ENCODE measurements at places on chromosomes 13 and 19. TPM values are rescaled to one million over a fixed set of nuclear protein-coding genes. Genes with fewer than 3 reads are reported as not detected.
A peak's percentile ranks its signal among the peaks of the same experiment; 100 is the strongest.

NKG7 gene
- total RNA-seq, result not detected

CD209 gene
- total RNA-seq, result not detected

ZIC5 gene
- not detected for total RNA-seq

GRCh38 chr13:37617173-37617572 is 18.6 kb upstream of the POSTN start:
- H3K4me3 ChIP-seq, result no peak overlapping the region
- no peak for DNase-seq
- H3K27me3 ChIP-seq, result no peaks in the 10 kb centered on the region
- no peaks in the 10 kb centered on the region for H3K36me3 ChIP-seq
- H3K4me1 ChIP-seq, result peaks cover 40% of the 10 kb centered on the region

DNA sequence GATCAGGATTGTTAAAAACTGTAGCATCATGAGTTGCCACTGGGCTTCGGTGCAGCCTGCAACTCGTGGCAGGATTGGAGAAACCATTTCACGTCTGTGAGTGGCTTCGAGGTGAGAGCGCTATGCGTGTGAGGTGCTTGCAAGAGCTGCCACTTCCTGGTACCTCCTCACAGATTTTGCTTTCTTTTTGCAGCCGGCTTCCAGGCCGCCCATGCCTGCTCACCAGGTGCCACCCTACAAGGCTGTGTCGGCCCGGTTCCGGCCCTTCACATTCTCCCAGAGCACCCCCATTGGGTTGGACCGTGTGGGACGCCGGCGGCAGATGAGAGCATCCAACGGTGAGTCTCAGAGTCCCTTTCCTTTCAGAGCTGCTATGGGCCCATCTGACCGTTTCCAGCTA is 57.9 kb upstream of the C1QTNF9 start:
- DNase-seq, result no peak
- no peaks in the 10 kb centered on the region for H3K27me3 ChIP-seq
- H3K4me1 ChIP-seq, result peaks cover 7% of the 10 kb centered on the region
- no peaks in the 10 kb centered on the region for H3K36me3 ChIP-seq
- no peak overlapping the region for H3K27ac ChIP-seq

DNA sequence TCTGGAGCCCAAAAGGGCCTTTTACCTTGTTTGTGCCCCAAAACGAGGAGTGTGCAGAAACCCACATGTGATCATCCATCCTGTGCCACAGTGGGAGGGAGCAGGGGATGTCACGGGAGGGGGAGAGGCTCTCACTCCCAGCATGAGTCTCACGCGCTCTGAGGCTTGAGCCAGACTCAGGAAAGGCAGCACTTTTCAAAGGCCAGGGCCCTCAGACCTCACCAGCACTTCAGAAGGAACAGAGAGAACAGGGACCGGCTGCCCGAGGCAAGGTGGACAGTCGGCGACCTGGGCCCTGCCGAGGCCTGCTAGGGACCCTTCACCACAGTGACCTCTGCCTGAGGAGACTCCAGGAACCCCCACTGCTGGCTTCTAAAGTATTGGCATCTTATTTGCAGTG is 71.7 kb upstream of the WASF3 start:
- no peak for DNase-seq
- no peak overlapping the region for H3K4me3 ChIP-seq
- H3K27me3 ChIP-seq, result peaks cover 13% of the 10 kb centered on the region
- H3K27ac ChIP-seq, result no peak overlapping the region
- no peaks in the 10 kb centered on the region for H3K4me1 ChIP-seq

GRCh38 chr13:52104624-52105023 is 24.2 kb downstream of the NEK5 start:
- DNase-seq, result no peak
- H3K36me3 ChIP-seq, result no peaks in the 10 kb centered on the region
- no peak overlapping the region for H3K27ac ChIP-seq
- H3K4me3 ChIP-seq, result no peak overlapping the region
- H3K27me3 ChIP-seq, result no peaks in the 10 kb centered on the region

DNA sequence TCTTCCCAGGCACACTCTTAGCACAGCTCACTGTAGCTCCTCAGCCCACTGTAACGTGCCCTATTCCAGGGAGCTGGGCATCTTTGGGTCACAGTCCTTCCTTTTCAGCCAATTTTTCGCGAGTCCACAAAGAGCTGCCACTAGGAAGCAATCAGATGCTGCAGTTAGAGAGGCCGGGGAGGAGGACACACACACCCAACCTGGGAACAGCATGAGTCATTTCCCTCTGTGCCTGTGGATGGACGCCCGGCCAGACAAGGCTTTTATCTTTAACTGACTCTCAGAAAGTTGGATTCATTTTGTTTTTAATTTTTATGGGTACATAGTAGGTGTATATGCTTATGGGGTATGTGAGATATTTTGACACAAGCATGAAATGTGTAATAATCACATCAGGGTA is 918.6 kb downstream of the UQCRFS1 start:
- H3K4me3 ChIP-seq, result no peak overlapping the region
- no peaks in the 10 kb centered on the region for H3K36me3 ChIP-seq
- H3K27ac ChIP-seq, result no peak overlapping the region
- H3K27me3 ChIP-seq, result no peaks in the 10 kb centered on the region

GRCh38 chr13:76921516-76921915 is 26.8 kb upstream of the ACOD1 start:
- peak; percentile 9 for DNase-seq
- peaks cover 5% of the 10 kb centered on the region for H3K4me1 ChIP-seq
- no peaks in the 10 kb centered on the region for H3K36me3 ChIP-seq
- H3K27ac ChIP-seq, result no peak overlapping the region

DNA sequence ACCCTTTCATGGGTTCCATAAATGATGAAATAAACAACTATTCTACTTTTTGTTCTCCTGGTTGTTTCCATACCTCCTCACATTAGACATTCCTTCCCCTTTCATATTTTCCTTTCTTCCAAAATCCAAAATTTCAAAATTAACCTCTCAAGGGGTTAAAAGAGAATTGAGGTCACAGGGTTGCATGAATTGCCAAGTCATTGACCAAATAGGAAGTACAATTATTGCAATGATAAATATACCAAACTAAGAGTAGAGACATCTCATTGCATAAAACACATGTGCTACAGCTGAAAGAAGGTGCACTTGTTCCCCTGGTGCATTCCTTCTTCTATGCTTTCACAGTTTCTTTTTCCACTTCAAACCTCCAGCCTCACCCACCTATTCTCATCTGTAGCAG is 136.1 kb downstream of the KCTD12 start:
- no peaks in the 10 kb centered on the region for H3K27me3 ChIP-seq
- H3K27ac ChIP-seq, result no peak overlapping the region
- no peaks in the 10 kb centered on the region for H3K4me1 ChIP-seq
- H3K36me3 ChIP-seq, result no peaks in the 10 kb centered on the region

- no peaks in the 10 kb centered on the region for H3K27me3 ChIP-seq
- peak overlapping the region; percentile 67 for H3K27ac ChIP-seq
- peaks cover 32% of the 10 kb centered on the region for H3K4me1 ChIP-seq
- peak; percentile 92 for DNase-seq
Observed at GRCh38 chr19:14112809-14113385, 4.7 kb downstream of the PRKACA start.

DNA sequence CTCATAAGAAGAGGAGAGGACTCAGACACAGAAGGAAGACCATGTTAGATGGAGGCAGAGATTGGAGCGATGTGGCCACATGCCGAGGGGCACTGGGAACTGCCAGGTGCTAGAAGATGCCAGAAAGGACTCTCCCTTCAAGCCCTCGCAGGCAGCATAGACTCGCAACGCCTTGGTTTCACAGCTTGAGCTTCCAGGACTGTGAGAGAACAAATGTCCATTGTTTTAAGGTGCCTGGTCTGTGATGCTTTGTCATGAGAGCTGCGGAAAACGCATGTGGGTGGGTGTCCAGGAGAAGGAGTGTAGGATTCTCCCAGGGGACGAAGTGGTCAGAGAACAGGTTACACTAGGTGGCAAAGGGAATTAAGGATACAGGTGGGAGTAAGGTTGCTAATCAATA is 125.9 kb upstream of the USP29 start:
- H3K27ac ChIP-seq, result no peak overlapping the region
- no peaks in the 10 kb centered on the region for H3K4me1 ChIP-seq
- H3K27me3 ChIP-seq, result no peaks in the 10 kb centered on the region
- no peaks in the 10 kb centered on the region for H3K36me3 ChIP-seq
- no peak overlapping the region for H3K4me3 ChIP-seq
- no peak for DNase-seq

C5AR1 gene
- 0.29 TPM for total RNA-seq

FSTL3 gene
- total RNA-seq, result 32.7 TPM

NPAS1 gene
- 0.72 TPM for total RNA-seq

DNA sequence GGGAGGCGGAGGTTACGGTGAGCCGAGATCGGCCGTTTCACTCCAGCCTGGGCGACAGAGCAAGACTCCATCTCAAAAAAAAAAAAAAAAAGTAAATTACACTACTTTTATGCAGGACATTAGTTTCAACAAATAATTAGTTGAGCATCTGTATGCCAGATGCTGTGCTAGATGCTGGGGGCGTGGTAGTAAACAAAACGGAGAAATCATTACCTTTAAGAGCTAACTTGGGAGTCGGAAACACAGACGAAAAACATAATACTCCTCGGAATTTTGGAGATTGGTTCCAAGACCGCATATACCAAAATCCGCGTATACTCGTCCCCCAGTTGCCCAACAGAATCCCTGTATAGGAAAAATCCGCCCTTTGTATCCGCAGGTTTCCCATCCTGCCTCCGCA is 1.3 kb upstream of the DUS3L start:
- no peaks in the 10 kb centered on the region for H3K27me3 ChIP-seq
- DNase-seq, result no peak
- no peak overlapping the region for H3K27ac ChIP-seq
- H3K4me3 ChIP-seq, result no peak overlapping the region
- H3K36me3 ChIP-seq, result peaks cover 24% of the 10 kb centered on the region

DNA sequence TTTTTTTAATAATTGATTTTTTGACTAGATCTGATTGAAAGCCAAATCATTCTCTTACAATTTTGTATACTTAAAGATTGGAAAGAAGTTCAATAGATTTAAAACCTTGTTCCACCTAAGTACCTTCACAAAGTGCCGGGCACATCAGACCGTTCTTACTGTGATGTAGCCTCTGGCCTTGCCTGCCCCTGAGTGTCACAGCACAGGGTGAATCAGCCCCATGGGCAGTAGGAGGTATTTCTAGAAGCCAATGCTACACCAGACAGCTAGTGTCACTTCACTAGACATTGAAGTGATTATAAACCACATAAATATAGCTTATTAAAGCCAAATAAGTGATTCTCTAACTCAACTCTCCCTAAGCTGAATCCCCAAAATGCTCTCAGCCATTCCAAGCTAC is 131.3 kb downstream of the LACC1 start:
- H3K27me3 ChIP-seq, result no peaks in the 10 kb centered on the region
- H3K36me3 ChIP-seq, result no peaks in the 10 kb centered on the region
- DNase-seq, result no peak

GRCh38 chr19:30053558-30053957 is 111.5 kb downstream of the URI1 start:
- H3K27me3 ChIP-seq, result no peaks in the 10 kb centered on the region
- no peaks in the 10 kb centered on the region for H3K4me1 ChIP-seq
- H3K27ac ChIP-seq, result no peak overlapping the region
- no peak overlapping the region for H3K4me3 ChIP-seq
- no peaks in the 10 kb centered on the region for H3K36me3 ChIP-seq
- peak; percentile 35 for DNase-seq

SIAH3 gene
- total RNA-seq, result not detected

DNA sequence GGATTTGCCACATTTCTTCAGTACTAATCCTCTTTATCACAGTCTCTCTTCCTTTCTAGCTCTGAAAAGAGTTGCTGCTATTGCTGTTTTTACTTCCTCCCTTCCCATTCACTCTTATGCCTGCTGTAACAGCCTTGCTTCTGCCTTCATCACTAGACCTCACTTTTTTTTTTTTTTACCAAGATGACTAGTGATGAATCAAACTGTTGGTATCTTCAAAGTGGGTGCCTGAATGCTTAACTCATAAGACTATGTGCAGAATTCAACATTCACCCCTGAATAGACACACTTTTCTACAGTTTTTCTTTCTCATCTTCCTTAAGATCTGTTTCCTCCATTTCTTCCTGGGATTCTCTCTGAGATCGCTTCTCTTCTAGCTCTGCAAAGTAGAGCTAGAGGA is 217.2 kb upstream of the HTR2A start:
- H3K27ac ChIP-seq, result peak overlapping the region; percentile 50
- no peaks in the 10 kb centered on the region for H3K27me3 ChIP-seq
- no peaks in the 10 kb centered on the region for H3K36me3 ChIP-seq
- peak; percentile 78 for DNase-seq
- peaks cover 9% of the 10 kb centered on the region for H3K4me1 ChIP-seq

DNA sequence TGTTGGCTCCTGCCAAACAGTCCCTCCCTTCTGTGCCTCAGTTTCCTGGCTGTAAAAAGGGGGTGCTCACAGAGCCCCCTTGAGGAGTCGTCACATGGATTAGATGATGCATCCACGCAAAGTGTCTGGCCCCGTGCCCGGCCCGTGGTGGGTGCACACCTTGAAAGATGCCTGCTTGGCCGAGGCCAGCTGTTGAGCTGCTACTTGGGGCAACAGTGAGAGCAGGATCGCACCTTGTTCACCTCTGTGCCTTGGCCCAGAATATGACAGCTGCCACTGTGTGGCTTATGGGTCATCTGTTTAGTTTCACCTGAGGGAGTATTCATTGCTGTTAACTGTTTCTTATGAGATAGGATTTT is 17.7 kb downstream of the CRTC1 start:
- no peaks in the 10 kb centered on the region for H3K27me3 ChIP-seq
- peak overlapping the region; percentile 73 for H3K4me3 ChIP-seq
- peaks cover 12% of the 10 kb centered on the region for H3K4me1 ChIP-seq

ZNF681 gene
- 0.88 TPM for total RNA-seq

GRCh38 chr19:41030651-41031050 is 39.6 kb downstream of the CYP2B6 start:
- H3K4me3 ChIP-seq, result no peak overlapping the region
- no peaks in the 10 kb centered on the region for H3K27me3 ChIP-seq
- no peak overlapping the region for H3K27ac ChIP-seq
- DNase-seq, result no peak

DNA sequence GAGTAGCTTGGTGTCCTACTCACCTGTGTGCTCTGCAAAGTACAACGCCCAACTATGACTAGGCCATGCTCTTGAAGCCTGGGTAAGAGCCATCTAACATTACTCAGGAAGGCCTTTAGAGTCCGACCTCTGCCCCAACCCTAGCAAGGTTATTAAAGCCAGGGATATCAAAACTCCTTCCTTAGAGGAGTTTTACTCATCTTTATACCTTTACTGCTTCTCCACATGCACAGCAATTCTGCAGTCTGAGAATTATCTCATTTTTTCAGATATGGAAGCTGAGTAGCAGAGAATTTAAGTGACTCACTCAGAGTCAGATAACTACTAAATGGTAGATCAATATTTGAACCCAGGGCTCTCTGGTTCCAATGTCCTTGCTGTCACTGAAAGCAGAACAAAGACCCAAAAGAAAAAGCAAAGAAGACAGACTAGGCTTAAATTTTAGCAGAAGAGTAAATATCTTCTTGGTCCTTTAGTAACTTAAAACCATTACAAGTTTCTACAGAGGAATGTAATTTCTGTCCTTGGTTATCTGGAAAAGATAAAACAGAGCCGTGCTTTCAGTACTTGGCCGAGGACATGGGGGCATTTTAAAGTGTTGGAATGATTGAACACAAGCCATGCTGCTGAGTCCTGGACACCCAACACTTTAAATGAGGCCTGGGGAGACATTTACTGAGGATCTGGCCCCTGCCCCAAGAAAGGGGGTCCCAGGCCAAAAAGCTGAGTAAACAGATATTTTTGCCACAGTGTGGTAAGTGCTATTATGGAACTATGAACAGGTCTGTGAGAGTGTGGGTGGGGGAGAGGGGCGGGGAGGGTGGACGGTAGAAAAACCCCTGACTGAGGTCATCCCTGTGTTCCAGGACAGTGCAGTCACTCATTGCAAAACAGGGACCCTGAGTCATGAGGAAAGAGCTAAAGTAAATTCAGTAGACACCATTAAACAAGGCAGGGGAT is 18.4 kb upstream of the KPNA3 start:
- no peaks in the 10 kb centered on the region for H3K36me3 ChIP-seq
- peaks cover 7% of the 10 kb centered on the region for H3K27me3 ChIP-seq
- peaks cover 16% of the 10 kb centered on the region for H3K4me1 ChIP-seq
- DNase-seq, result no peak
- H3K27ac ChIP-seq, result peak overlapping the region; percentile 18
- H3K4me3 ChIP-seq, result peak overlapping the region; percentile 6

ZNF20 gene
- total RNA-seq, result 6.9 TPM

PSG11 gene
- total RNA-seq, result not detected
